ENCODE measurements at places on chromosomes 1 and 21.

- DNase-seq = no peak
Measured at GRCh38 chr1:33211972-33212371, 30.1 kb upstream of the TRIM62 start.

DNA sequence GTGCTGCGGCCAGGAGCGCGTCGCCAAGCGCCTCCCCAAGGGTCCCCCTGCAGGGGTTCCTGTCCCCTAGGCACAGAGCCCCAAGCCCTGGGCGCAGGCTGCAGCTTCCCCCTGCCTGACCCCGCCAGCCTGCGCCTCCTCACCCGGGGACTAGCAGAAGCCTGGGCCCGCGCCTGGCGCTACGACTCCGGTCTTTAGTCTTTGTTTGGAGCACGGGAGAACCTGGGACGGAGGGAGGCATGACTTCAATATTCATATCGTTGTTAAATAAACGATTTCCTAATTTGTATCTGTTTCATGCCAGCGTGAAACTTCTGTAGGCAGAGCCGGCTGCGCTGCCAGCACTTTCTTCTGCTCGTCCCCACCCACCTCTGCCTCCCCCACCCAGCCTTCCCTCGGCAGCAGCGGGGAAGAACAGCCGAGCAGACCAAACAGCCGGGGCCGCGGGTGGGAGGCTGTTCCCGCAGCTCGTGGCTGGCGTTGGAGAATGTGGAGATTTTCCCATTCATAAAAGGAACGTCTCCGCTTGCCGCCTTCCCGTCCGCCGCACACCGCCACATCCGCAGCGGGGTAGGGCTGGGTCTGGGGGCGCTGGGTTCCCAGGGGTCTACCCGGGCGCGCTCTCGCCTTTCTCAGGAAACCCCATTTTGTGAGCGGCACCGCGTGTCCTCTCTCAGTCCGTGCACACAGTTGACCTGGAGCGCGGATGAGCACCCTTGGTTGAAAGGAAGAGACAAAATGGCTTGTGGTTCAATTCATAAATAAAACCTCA is 777 bp upstream of the TRIM67 start:
- DNase-seq = no peak

DNA sequence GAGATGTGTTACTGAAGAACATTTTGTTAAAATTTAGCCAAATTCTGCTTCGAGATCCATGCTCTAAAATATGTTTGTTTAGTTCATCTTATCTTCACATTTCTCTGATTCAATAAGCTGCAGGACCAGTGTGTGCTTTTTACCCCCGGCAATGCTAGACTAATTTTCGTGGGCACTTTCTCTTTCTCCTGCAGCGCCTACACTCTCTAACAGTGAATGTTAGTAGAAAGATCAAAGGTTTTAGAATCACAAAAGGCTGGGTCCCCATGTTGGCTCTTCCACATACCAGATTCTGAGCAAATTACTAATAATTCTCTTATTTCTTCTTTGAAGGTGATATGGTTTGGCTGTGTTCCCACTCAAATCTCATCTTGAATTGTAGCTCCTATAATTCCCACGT is 8.5 kb downstream of the CHML start:
- DNase-seq = no peak

DNA sequence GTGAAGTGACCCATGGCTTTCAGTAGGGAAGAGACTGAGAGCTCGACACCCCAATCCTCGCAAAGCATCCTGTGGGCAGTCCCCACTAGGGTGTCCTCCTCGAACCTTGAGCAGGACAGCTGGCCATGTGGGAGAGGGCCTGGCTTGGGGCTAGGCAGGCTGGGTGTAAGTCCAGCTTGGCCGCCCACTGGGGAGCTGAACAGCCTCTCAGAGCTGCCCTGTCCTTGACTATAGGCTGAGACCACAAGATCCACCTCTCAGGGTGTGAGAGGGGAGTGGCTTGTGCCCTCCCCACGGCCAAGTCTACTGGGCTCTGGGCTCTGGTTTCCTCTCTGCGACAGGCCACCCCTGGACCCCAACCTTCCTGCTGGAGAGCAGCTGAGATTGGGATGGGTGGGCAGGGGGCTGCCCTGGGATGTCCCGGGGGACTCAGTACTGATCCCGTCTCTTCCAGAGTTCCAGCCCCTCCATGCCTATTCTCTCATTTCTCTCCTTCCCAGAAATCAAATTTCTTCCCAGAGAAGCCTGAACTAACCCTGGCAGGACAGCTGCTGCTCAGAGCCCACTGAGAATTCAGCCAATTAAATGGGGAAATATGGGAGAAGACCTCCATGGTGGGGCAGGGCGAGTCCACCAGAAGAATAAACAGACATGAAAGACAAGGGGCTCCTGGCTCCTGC is 282.9 kb downstream of the PTPRU start:
- DNase-seq = no peak

DNA sequence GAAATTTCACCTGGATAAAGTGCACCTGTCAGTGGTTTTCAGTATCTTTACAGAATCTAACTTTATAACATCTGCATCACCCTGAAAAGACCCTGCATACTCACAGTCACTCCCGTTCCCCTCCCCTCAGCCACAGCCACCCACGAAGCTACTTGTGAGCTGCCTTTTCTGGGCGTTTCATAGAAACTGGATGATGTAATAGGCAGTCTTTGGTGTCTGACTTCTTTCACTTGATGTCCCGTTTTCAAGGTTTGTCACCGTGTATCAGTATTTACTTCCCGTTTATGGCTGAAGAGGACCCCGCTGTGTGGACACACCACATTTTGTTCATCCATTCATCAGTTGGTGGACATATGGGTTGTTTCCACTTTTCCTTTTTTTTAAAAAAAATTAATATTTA is 47.8 kb upstream of the LRRC3 start:
- no peak for DNase-seq

DNA sequence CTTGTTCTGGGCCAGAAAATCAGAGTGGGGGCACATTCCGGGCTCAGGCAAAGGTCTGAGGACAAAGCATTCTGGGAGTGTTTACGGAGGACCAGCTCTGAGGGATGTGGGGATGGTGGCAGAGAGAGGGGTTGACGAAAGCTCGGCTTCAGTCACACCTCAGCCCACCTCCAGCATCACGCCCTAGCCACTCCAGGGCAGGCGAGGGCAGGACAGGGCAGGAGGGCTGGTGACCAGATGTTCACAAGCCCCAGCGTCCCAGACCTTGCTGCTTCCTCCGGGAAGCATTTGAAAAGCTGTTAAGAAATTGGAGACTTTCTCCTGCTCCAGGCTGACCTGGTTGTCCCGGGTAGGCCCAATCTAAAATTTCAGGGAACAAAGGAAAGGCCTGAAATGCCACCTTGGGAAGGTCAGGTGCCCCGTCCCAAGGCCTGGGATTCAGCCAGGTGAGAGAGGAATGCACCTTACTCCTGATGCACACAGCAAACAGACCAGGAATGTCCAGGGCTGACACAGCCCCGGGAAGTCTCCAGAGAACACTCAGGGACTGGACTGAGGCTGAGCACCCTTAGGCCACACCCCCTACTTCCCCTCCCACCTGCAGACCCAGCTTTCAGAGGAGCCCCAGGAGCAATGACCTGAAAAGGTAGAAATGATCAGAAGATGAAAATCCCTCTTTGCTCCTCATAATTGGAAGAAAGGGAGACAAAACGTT is 71.9 kb upstream of the KLHDC7A start:
- DNase-seq = no peak

DNA sequence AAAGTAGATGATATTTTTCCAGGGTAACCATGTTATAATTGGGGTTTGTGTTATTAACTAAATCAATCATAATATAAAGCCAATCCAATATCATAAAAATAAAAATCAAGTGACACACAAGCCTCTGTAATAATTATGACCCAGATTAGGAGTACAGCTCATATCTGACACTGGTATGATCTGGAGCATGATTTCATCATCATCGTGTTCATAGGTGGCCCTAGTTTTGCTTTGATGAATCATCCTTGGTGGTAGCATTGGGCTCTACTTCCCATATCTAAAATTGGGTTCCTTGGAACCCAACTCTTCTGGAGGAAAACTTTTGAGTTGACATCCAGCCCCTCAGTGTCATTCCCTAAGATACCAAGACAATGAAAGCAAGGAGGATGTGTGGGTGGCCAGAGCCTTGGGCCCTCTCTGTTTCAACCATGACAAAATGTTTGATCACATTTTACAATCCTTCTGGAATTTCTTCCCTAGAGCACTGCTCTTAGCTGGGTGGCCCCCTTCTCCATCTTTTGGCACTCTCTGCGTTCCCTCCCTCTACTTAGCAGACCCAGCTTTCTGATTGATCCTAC is 37.0 kb upstream of the ENAH start:
- peak; percentile 18 for DNase-seq

- peak; percentile 79 for DNase-seq
Measured at GRCh38 chr1:91774520-91775203, 111.3 kb downstream of the TGFBR3 start.

GRCh38 chr21:33362044-33362555 is 37.3 kb downstream of the IFNAR1 start:
- DNase-seq = no peak

DNA sequence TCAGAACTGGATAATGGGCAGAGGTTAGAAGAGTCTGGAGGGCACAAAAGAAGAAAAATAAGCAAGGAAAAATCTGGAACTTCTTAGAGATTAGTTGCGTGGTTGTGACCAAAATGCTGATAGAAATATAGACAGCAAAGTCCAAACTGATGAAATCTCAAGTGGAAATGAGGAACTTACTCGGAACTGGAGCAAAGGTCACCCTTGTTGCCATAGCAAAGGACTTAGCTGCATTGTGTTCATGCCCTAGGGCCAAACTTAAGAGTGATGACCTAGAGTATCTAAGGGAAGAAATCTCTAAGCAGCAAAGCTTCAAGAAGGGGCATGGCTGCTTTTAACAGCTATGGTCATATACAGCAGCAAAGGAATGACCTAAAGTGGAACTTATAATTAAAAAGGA is 180.0 kb downstream of the TTLL7 start:
- peak; percentile 80 for DNase-seq

- DNase-seq = peak; percentile 88
Measured at GRCh38 chr21:26840912-26841311, 4.3 kb downstream of the ADAMTS1 start.

GRCh38 chr1:87612956-87613355 is 284.3 kb downstream of the LMO4 start:
- no peak for DNase-seq

- peak; percentile 78 for DNase-seq
Measured at GRCh38 chr1:170620164-170620563, 43.8 kb upstream of the PRRX1 start.

- no peak for DNase-seq
Measured at GRCh38 chr1:171860696-171861095, 19.4 kb downstream of the DNM3 start.

DNA sequence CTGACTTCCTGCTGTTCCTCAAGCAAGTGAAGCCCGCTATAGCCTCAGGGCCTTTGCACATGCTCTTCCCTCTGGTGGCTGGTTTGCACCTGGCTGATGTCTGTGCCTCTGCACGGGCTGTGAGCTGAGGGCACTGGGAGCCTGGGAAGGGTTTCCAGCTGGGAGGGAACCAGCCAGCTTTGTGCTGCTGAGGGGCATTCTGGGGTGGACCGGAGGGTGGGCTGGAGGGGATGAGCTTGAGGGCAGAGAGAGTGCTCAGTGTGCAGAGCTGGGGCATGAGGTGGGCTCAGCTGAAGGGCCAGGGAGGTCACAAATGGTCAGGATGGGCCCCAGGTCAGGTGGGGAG is 305.7 kb downstream of the MATN1 start:
- no peak for DNase-seq

GRCh38 chr1:206951318-206952100 is 5.2 kb upstream of the PIGR start:
- DNase-seq = no peak

DNA sequence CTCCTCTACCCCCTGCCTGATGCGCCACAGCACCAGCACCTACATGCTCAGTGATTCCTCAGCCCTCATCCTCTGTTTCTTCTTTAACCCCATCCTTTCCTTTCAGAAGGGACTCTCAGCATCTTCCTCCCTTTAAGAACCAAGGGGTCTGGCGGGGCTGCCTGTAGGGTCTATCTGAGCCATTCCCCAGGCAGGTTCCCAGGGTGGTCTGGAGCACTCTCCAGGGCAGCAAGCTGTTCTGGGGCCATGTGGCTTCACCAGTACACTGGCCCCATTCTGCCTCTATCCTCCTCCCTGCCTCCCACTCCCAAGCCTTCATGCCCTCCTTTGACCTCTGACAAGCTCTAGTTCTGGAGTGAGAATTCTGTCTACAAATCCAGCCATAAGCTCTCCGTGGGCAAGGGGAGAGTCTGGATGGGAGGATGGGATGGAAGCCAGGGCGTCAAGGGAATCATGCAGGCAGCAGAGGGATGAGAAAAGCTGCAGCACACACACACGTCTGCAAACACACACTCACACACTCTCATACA is 10.4 kb downstream of the BATF3 start:
- no peak for DNase-seq

- peak; percentile 38 for DNase-seq
Measured at GRCh38 chr1:63575340-63575826, 17.8 kb upstream of the PGM1 start.

DNA sequence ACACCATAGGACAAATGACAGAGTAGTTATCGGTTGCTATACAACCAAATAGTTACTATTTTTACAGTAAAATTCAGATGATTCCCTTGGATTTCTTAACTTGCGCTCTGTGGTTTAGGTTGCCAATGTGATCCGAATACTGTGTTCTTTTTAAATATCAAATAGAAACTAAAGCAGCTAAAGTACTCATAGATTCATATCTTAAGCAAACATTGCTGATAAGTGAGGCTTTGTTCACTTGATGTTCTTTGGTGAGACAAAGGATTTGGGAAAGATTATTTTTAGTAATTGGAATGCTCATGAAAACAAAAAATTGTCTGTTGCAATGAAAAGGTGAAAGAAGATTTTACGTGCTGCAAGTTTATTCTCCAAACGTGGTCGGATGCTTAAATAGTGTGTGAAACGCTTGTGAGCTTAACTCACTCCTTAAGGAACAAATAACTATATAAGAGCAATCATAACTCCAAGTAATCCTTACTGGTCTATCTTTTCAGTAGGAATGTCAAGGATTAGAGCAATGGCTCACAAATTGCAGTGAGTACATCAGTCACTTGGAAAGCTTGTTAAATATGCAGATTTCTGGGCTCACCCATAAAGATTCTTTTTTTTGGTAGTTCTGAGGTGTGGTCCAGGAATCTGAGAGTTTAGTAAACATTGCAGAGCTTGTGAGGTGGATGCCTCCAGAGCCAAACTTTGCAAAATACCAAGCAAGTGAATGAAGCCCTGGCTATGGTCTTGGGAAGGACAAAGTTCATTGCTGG is 31.8 kb upstream of the PDC start:
- DNase-seq = peak; percentile 61

- no peak for DNase-seq
Measured at GRCh38 chr1:92705446-92705845, 79.5 kb downstream of the EVI5 start.

GRCh38 chr21:24856326-24856725 is 751.0 kb downstream of the MRPL39 start:
- DNase-seq = no peak

- DNase-seq = peak; percentile 40
Measured at GRCh38 chr21:40840401-40841125, 6.4 kb downstream of the DSCAM start.
